ENCODE measurements at places on chromosomes 4 and X. TPM values are rescaled to one million over a fixed set of nuclear protein-coding genes. Genes with fewer than 3 reads are reported as not detected.

- no peaks in the 10 kb centered on the region for H3K36me3 ChIP-seq
- H3K4me3 ChIP-seq: no peak overlapping the region
- H3K27ac ChIP-seq: no peak overlapping the region
- DNase-seq: no peak
Observed at GRCh38 chr4:61514991-61515390, 314.9 kb downstream of the ADGRL3 start.

- no peak for DNase-seq
- H3K36me3 ChIP-seq: no peaks in the 10 kb centered on the region
- H3K4me3 ChIP-seq: no peak overlapping the region
- peaks cover 71% of the 10 kb centered on the region for H3K27me3 ChIP-seq
Observed at GRCh38 chrX:134174859-134175258, 62.1 kb upstream of the CCDC160 start.

SSX2B gene
- total RNA-seq: not detected

GABRG1 gene
- total RNA-seq: under 0.01 TPM

- no peak overlapping the region for H3K27ac ChIP-seq
- no peak for DNase-seq
- no peaks in the 10 kb centered on the region for H3K27me3 ChIP-seq
Observed at GRCh38 chr4:148145475-148145874, 296.7 kb downstream of the NR3C2 start.

DNA sequence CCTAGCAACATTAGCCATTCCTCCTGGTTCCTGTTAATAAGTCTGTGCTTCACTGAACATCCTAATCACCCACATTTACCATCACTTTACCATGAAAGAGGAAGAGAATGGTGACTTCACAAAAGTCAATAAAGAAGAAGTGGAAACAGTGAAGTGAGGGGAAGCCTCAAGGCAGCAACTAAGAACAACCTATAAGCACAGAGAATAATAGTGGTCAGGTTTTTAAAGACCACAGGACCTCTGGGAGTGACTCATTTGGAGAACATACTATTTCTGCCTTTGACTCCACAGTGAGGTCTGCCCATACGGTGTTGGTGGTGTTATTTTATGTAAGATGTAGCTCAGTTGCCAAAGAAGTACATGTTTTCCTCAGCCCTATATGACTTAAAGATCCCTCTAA, 86.0 kb upstream of the TET2 start:
- H3K27me3 ChIP-seq: no peaks in the 10 kb centered on the region
- H3K4me1 ChIP-seq: no peaks in the 10 kb centered on the region
- DNase-seq: no peak
- no peak overlapping the region for H3K4me3 ChIP-seq
- H3K36me3 ChIP-seq: no peaks in the 10 kb centered on the region

DNA sequence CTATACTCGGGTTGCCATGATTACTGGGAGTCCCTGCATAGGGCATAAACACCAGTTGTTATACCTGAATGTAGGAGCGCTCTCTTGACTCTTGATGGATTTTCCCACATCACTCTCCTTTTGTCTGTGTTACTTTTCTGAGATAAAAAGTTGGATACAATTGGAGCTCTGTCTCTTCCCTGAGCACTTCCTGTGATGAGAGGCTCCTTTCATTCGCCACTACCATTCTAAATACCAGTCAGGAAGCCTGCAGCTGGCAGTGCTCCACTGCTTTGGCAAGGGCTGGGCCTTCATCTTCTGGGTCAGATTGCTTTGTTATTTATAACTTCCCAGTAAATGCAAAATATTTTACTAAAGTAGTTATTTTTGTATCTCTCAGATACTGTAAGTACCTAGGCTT, 13.9 kb downstream of the TCEANC start:
- H3K27me3 ChIP-seq: no peaks in the 10 kb centered on the region
- H3K27ac ChIP-seq: peak overlapping the region; percentile 10
- DNase-seq: no peak
- no peaks in the 10 kb centered on the region for H3K36me3 ChIP-seq
- H3K4me1 ChIP-seq: peaks cover 8% of the 10 kb centered on the region

GRCh38 chr4:122796801-122797404, 29.7 kb upstream of the FGF2 start:
- no peaks in the 10 kb centered on the region for H3K27me3 ChIP-seq
- H3K27ac ChIP-seq: peak overlapping the region; percentile 88
- DNase-seq: no peak
- H3K4me1 ChIP-seq: no peaks in the 10 kb centered on the region
- H3K4me3 ChIP-seq: no peak overlapping the region
- no peaks in the 10 kb centered on the region for H3K36me3 ChIP-seq

IL2 gene
- total RNA-seq: not detected

DNA sequence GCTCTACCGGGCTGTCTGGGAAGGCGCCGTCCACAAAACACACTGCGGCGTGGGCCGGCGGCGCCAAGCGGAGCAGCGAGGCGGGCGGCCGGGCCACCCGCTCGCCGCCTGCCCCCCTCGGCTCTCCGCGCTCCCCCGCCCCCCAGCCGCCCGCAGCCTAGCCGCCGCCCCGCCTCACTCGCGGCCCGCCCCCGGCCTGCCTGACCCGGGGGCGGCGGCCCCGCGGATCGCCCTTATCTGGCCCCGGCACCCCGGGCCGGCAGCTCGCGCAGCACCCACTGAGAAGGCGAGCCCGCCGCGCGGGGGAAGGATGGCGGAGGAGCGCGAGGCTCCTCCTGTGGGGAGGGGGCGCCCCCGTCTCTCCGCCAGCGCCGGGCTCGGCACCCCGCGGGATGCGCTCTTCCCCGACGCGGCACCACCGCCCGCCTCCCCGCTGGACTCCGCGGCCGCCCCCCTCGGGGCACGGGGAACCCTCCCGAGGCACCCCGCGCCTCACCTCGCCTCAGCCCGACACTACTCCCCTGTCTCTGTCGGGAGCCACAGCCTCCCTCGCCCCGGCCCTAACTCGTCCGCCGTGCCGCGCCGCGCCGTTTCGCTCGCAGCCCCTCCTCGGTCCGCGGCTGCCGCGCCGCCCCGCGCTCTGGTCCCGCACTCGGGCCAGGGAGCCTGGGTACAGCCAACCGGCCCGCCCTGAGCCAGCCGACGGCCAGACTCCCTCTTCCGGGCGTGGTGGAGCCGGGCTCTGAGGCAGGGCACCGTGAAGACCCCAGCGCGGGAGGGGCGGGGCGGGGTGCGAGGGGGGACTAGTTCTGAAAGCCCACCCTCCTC, 566 bp downstream of the ATP11C start:
- H3K4me1 ChIP-seq: no peaks in the 10 kb centered on the region
- H3K27me3 ChIP-seq: no peaks in the 10 kb centered on the region
- no peaks in the 10 kb centered on the region for H3K36me3 ChIP-seq

MID1 gene
- total RNA-seq: 10.8 TPM

- H3K4me1 ChIP-seq: no peaks in the 10 kb centered on the region
- no peaks in the 10 kb centered on the region for H3K27me3 ChIP-seq
- H3K36me3 ChIP-seq: no peaks in the 10 kb centered on the region
- no peak for DNase-seq
- H3K4me3 ChIP-seq: no peak overlapping the region
- H3K27ac ChIP-seq: no peak overlapping the region
Observed at GRCh38 chr4:106587558-106587957, 219.0 kb upstream of the GIMD1 start.

DNA sequence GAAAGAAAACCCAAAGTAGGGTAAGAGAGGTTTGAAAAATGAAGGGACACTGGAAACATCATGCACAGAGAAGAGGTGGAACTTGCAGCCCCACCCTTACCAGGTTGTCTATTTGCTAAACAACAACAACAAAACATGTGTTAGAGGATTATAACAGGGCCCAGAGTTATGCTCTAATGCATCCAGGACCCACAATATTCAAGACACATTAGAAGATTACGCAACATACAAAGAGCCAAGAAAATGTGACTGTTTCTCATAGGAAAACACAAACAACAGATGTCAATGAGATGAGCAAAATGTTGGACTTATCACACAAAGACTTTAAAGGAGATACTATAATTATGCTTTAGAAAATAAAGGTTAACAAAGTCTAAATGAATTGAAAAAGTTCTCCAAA, 128.5 kb downstream of the LRBA start:
- DNase-seq: no peak
- no peaks in the 10 kb centered on the region for H3K4me1 ChIP-seq
- H3K4me3 ChIP-seq: no peak overlapping the region
- H3K27ac ChIP-seq: no peak overlapping the region
- no peaks in the 10 kb centered on the region for H3K27me3 ChIP-seq
- H3K36me3 ChIP-seq: no peaks in the 10 kb centered on the region

DNA sequence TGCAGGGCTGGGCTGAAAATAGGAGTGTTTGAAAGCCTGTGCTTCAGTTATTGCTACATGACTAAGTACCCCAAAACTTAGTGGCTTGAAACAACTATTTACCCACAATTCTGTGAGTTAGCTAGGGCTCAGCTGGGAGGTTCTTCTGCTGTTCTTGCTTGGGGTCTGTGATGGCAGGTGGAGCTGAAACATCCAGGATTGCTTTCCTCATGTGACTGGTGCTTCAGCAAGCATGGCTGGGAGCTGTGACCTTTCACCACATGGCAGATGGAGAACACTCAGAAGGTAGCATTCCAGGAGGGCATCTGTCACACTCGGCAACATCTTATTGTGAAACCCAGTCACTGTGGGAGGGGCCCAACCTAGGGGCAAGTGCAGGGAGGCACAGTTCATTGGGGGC, 57.0 kb upstream of the TBC1D14 start:
- H3K4me3 ChIP-seq: no peak overlapping the region
- H3K36me3 ChIP-seq: no peaks in the 10 kb centered on the region
- no peaks in the 10 kb centered on the region for H3K4me1 ChIP-seq
- H3K27me3 ChIP-seq: no peaks in the 10 kb centered on the region

MFAP3L gene
- 87.4 TPM for total RNA-seq

- H3K4me1 ChIP-seq: no peaks in the 10 kb centered on the region
- H3K27ac ChIP-seq: no peak overlapping the region
- no peak for DNase-seq
- peaks cover 5% of the 10 kb centered on the region for H3K27me3 ChIP-seq
- no peak overlapping the region for H3K4me3 ChIP-seq
Observed at GRCh38 chr4:7182616-7183015, 9.7 kb upstream of the SORCS2 start.

- no peaks in the 10 kb centered on the region for H3K4me1 ChIP-seq
- H3K27me3 ChIP-seq: peaks cover 9% of the 10 kb centered on the region
- no peak for DNase-seq
- H3K4me3 ChIP-seq: no peak overlapping the region
- no peaks in the 10 kb centered on the region for H3K36me3 ChIP-seq
Observed at GRCh38 chr4:12734586-12734985, 749.6 kb downstream of the RAB28 start.

- no peaks in the 10 kb centered on the region for H3K36me3 ChIP-seq
- H3K27ac ChIP-seq: no peak overlapping the region
- no peak overlapping the region for H3K4me3 ChIP-seq
- no peaks in the 10 kb centered on the region for H3K4me1 ChIP-seq
- no peak for DNase-seq
- H3K27me3 ChIP-seq: peaks cover 7% of the 10 kb centered on the region
Observed at GRCh38 chrX:119655125-119655524, 37.8 kb downstream of the SEPTIN6 start.

- no peaks in the 10 kb centered on the region for H3K36me3 ChIP-seq
- H3K27ac ChIP-seq: no peak overlapping the region
- H3K4me3 ChIP-seq: no peak overlapping the region
Observed at GRCh38 chr4:102441978-102442911, 58.9 kb upstream of the NFKB1 start.

GRCh38 chr4:168070903-168071302, 21.4 kb upstream of the ANXA10 start:
- H3K4me3 ChIP-seq: no peak overlapping the region
- DNase-seq: no peak
- H3K4me1 ChIP-seq: no peaks in the 10 kb centered on the region
- no peaks in the 10 kb centered on the region for H3K27me3 ChIP-seq
- H3K27ac ChIP-seq: no peak overlapping the region

- H3K27ac ChIP-seq: peak overlapping the region; percentile 5
- peak overlapping the region; percentile 80 for H3K4me3 ChIP-seq
- H3K27me3 ChIP-seq: no peaks in the 10 kb centered on the region
Observed at GRCh38 chr4:169622566-169622965, 2.2 kb downstream of the CLCN3 start.

GRCh38 chrX:16796298-16796697, 10.0 kb downstream of the TXLNG start:
- H3K27ac ChIP-seq: no peak overlapping the region
- no peak overlapping the region for H3K4me3 ChIP-seq
- H3K36me3 ChIP-seq: no peaks in the 10 kb centered on the region
- no peak for DNase-seq
- H3K4me1 ChIP-seq: no peaks in the 10 kb centered on the region

- H3K27me3 ChIP-seq: peaks cover 7% of the 10 kb centered on the region
- H3K36me3 ChIP-seq: no peaks in the 10 kb centered on the region
- no peak for DNase-seq
- H3K4me3 ChIP-seq: no peak overlapping the region
- no peaks in the 10 kb centered on the region for H3K4me1 ChIP-seq
- H3K27ac ChIP-seq: no peak overlapping the region
Observed at GRCh38 chrX:21905313-21905712, 35.2 kb upstream of the SMS start.

Measured in breast epithelium (tissue), 4 donors.